ENCODE measurements at places on chromosomes 7 and 10. TPM values are rescaled to one million over a fixed set of nuclear protein-coding genes. Genes with fewer than 3 reads are reported as not detected.

Gene FAM13C
- total RNA-seq = 0.49 TPM

Gene HMX3
- not detected for total RNA-seq

Gene PSAP
- total RNA-seq = 520 TPM

Gene LRRC17
- 1.7 TPM for total RNA-seq

Gene PLEKHS1
- total RNA-seq = not detected

DNA sequence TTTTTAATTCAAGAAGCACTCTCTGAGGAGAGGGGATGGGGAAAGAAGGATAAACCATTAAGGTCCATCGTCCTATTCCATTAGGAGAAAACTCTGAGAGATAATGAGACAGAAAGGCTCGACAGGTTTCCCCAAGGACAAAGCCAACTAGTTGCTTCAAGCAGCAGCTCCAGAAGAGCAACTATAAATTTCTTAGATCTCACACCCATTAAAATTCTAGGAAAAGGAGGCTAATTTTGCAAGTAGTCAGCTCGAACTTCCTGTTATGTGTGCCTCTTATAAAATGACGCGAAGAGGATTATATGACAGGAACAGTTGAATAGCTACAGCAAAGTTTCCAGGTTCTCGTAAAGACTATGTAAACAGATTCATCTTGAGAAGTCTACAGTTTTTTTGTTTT, 52.0 kb upstream of the ST8SIA6 start:
- no peak for DNase-seq

GRCh38 chr10:61316676-61317265, 136.4 kb downstream of the TMEM26 start:
- no peak for DNase-seq

DNA sequence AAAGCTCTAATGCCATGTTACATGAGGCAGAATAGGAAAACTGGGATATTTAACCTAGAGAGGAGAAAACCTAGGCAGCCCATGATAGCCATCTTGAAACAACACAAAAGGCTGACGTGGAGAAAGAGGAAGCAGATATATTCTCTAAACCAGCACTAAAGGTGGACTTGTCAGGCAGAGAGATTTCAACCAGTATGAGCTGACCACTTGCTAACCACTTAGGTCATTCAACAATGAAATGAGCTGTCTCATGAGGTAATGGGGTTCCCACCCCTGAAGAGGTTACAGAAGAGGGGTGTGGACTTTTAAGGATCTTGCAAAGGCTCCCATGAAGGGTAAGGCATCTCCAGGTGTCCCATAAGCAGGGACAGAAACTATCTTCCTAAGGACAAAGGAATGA, 26.8 kb upstream of the EGR2 start:
- DNase-seq = no peak

DNA sequence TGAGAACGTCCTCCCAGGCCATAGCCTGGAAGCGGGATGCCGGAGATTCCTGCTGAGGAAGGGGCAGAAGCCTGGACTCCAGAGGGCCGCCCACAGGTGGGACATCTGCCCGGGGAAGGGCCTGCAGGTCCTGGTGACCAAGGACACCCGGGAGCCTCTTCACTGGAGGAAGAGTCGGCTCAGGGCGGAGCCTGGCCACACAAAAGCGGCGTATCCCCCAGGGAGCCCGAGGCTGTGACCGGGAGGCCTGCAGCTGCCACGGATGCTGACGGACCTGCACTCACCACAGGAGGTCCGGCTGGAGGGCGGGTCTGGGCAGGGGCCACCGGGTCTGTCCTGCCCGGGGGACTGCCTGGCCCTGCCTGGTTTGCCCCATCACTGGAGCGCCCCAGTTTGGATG, 15.5 kb upstream of the ADGRA1 start:
- DNase-seq = no peak

DNA sequence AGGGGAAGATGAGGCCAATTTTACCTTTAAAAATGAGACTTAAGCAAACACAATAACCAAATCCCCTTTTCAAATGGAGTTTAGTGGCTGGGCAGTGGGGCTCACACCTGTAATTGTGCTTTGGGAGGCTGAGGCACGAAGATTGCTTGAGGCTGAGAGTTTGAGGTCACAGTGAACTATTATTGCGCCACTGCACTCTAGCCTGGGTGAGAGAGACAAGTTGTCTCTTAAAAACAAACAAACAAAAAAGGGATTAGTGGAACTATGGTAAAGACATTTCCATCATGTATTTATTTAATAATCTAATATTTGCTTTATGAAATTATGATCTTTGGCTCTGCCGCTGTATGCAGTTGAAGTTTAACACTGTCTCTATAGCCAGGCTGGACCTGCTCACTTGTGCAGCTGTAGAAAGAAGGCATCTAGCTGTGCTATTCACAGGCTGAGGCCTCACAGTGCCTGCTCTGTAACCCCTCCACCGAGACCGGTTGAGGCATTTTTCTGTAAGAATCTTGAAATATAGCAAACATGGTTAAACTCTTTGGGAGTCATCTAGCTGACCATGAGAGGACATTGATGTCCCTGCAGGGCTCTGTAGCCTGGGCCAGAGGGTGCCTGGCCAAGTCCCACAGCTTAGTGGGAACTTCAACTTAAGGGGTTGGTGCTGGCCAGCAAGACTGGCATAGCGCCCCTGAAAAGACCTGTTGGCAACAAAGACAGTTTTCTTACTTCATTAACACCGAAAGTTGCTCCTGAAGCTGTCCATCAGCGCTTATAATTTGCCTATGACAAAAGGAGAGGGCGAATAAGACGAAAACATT, 131.8 kb downstream of the BMPER start:
- no peak for DNase-seq

DNA sequence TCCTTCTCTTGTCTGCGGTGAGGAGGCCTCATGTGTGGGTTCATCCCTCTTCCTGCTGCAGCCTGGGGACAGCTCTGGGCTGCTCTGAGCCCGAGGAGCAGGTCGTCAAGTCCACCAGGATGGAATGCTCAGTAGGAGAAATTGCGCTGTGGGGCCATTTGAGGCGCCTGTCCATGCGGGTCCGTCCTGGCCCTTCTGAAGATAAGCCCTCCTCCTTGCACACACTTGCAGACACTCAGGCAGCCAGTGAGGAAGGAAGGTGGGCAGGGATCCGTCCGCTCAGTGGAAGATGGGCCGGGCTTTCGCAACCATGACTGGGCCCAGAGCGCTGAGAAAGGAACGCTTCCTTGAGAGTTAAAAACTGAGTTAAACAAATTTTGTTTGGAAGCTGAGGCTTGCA, 356.8 kb downstream of the GLRX3 start:
- DNase-seq = no peak

DNA sequence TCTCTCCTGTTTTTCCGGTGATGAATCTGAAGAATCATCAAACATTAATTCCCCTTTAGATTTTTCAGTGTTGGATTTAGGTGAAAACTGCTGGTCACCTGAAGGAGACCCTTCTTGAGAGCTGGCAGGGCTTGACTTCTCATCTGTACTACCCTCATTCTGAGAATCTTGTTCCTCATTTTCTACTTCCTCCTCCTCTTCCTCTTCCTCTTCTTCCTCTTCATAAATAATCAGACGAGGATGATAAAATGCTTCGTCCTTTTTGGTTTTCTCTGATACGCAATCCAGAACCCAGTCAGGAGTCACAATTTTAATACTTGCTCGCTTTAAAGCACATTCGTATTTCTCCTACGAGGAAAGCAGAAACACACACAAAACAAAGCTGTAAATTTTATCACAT, 26.9 kb downstream of the PAXIP1 start:
- no peak for DNase-seq

DNA sequence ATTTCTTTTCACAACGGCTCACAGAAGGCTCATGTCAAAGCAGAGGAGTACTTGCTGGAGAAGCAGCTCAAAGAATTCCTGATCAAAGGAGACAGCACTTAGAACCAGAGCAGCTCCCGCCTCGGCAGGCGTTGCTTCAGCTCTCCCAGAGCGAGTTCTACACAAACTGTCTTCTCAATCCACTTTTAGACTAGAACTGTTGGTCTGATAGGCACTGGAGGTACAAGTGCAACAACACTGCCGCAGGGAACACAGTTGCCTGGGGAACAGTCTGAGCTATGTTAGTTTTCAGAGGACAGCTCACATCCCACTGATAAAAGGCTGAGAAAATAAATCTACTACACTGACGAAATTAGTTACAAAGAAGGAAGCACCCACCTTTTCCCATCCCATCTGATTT, 35.4 kb downstream of the CYTH3 start:
- DNase-seq = no peak

GRCh38 chr7:15832996-15833395, 146.5 kb upstream of the MEOX2 start:
- peak; percentile 50 for DNase-seq

DNA sequence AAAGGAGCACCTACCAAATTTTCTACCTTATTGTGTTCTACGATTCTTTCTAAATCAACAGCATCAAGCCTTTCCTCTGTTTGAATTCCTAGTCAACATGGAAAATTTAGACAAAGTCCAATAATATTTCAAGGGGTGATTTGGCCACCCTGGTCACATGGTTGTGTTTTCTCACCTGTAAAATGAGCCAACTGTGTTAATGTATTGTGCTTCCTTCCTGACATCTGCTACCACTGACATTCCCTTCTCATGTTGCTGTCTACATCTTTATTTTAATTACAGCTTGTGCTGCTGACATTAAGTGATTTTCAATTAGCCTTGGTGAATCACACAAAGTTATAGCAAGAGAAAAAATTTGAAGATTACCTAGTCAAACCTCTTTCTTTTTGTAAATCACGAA, 83.0 kb upstream of the NPSR1 start:
- no peak for DNase-seq

DNA sequence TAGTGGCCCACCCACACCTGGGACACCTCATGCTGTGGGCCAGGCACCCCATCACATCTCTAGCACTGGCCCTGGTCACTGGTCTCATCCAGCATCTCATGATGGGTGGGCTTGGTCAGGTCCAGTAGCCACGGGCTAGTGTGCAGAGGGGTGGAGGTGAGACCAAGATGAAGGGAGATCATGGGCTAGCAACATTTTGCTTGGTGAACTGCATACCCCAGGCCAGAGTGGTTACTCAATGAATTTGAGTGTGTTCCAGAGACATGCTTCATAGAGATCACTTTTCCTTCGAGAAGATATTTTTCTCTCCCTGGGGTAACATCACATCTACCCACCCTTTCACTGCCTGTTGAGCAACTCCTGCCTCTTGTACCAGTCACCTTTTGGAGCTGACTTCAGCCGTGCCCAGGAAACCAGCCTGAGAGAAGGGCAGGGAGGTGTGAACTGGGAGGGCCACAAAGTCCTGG, 44.2 kb downstream of the MINDY4 start:
- DNase-seq = no peak

DNA sequence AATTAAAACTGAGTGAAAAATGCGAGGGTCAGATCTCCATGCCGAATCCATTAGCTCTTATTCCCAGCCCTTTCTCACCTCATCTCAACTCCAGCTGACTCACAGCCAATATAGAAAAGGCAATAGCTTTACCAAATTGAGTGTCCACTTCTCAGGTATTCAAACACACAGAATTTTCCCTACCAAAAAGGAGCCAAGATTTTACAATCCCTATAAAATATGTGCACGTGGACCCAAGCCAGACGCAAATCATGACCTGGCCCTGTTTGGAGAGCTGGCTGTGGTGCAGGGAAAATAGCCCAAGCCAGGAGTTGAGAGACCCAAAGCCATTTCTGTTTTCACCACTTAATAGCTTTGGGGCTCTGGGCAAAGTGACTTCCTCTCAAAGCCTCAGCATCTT, 379.7 kb upstream of the AUTS2 start:
- no peak for DNase-seq

GRCh38 chr10:80662429-80663261, 124.9 kb downstream of the SH2D4B start:
- peak; percentile 80 for DNase-seq

- DNase-seq = peak; percentile 77
These were observed 58.2 kb upstream of the LYZL2 start for GRCh38 chr10:30687698-30688213.

DNA sequence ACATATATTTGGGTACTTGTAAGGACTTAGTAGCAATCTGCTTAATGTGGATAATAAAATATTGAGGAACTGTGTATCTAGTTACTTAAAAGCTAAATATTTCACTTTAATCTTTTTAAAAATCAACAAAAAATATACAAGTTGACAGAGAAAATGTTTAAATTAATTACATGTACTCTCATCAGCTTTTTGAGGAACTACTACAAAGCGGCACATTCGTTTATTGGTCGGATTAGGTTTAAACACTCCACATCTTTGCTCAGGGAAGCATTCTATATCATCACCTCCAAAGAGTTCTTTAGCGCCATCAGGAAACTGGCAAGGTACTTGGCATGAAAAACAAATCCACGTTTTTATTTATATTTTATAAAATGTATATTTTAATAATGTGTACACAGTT, 1.6 kb downstream of the ATOH7 start:
- DNase-seq = no peak
